ENCODE measurements at places on chromosomes 3 and 15. TPM values are rescaled to one million over a fixed set of nuclear protein-coding genes. Genes with fewer than 3 reads are reported as not detected.

BFSP2 gene
- 0.25 TPM for total RNA-seq

CYP19A1 gene
- total RNA-seq = 0.25 TPM

ALDH1L1 gene
- total RNA-seq = 3.4 TPM

FMN1 gene
- total RNA-seq = 1.5 TPM

IGSF10 gene
- 0.74 TPM for total RNA-seq

CLDN16 gene
- total RNA-seq = 0.25 TPM

CPN2 gene
- total RNA-seq = not detected

SNRPN gene
- 183 TPM for total RNA-seq

WDR49 gene
- total RNA-seq = 6.9 TPM

CA12 gene
- 10.3 TPM for total RNA-seq

PRRT3 gene
- 2.5 TPM for total RNA-seq

C3orf52 gene
- 0.25 TPM for total RNA-seq

Data from temporal lobe (tissue), 4 donors.